ENCODE measurements at places on chromosomes 6 and 20.

DNA sequence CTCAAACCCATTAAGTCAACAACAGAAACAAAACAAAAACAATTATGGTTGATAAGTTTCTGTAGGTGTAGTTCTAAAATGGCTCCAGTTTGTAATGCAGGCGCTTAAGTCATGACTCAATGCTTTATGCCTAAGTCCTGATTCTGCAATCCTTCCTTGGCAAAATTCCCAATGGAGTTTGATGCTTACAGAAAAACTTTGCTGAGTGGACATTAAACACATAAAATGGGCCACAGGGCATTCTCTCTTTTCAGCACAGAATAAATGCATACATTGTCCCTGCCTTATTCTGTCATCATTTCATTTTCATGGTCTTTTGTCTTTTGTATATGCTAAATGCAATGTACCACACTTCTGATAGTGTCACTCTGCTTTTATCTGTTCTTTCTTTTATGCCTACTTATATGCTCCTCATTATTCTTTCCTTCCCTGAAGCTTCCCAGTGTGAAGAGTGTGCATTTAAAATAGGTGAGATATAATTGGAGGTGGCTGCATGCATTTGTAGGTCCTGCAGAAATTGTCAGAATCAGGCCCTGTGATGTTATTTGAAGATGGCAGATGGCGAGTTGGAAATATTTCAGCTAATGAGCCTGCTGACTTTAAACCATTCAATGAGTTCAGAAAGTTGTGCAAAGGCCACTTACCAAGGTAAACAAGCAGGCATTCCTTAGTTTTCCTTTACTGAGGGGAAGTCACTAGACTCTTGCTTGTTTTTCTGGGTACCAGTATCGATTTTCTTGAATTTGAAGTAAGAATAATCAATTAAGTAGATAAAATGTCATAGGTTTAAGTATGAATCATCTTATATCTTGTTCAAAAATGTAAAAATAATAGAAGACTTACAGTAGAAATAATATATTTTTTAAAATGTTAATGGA lies 313.1 kb downstream of the TRDN start:
- no peak for DNase-seq

DNA sequence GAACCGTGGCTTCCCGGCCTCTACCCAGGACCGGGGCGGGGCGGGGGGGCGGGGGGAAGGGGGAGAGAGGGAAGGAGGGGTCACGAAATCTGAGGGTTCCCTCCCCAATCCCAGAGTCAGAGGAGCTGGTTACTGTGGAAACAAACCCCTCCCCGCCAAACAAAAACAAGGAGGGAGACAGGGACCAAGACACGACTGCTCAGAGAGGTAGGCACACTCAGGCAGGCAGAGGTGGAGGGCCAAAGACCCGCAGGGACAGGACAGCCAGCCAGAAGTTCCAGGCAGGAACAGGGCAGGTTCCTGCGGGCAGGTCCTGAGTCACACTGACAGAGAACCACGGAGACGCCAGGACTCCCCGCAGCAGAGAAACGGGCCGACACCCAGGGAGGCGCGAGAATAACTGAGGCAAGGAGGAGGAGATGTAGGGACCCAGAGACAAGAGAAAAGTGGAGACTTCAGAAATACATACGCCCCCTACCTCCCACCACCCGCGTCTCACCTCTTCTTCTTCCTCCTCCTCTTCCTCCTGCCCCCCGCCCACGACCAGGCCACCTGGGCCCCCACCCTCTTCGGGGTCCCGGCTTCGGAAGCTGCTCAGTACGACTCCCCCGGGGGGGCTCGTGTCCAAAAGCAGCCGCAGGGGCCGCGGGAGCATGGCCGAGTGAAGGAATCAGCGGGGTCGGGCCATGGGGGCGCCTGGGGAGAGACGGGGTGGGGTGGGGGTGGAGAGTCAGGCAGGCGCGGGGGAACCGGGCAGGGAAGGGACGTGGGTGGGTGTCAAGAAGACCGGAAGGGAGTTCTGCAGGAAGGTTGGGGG lies 578 bp downstream of the RGL2 start:
- DNase-seq = peak; percentile 78

DNA sequence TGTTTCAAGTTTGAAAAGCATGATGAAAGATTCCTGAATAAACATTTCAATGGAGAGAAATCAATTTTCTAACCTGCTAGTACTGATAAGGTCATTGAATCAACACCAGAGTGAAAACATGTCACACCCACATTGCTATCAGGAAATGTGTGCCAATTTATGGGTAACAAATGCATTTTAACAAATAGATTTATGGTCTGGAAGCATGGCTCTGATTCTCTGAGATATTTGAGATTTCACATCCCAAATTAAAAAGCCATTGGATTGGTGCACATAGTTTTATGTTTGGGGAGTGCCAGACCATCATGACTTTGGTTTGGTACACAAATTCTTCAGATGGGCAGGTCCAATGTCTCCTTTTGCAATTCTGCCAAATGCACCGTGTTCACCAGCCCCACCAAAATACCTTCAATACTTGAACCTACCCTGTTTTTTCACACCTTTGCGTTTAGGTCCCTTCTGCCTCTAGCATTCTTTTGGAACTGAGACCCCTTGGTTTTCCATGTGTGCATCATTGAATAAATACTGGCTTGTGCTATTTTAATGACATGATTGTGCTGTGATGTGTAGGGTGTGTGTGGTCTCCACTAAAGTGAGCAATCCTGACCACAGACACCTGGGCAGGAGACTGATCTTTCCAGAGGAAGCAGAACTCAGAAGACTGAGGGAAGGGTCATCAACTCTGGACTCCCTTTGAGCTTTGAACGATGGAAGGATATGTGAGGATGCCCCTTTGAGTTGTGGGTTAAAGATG lies 20.4 kb downstream of the IL20RA start:
- DNase-seq = no peak

DNA sequence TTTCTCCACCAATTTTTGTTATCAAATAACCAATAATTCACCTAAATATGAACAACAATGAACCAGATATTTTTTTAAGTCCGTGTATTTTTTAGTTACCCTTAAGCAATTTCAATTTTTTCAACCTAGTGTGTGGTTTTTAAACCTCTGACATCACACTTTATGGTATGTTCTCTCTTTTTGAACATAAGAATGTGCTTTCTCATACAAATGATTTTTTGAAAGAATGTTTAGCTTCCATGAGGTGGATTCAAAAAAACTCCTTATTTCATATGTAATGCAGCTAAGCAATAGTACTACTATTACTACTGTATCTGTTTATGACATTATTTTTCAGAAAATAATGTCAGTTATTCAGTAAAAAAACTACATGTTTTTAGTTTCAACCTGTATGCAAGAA lies 19.4 kb upstream of the MEI4 start:
- DNase-seq = no peak

GRCh38 chr20:19784511-19785172 lies 26.6 kb downstream of the RIN2 start:
- DNase-seq = peak; percentile 55

DNA sequence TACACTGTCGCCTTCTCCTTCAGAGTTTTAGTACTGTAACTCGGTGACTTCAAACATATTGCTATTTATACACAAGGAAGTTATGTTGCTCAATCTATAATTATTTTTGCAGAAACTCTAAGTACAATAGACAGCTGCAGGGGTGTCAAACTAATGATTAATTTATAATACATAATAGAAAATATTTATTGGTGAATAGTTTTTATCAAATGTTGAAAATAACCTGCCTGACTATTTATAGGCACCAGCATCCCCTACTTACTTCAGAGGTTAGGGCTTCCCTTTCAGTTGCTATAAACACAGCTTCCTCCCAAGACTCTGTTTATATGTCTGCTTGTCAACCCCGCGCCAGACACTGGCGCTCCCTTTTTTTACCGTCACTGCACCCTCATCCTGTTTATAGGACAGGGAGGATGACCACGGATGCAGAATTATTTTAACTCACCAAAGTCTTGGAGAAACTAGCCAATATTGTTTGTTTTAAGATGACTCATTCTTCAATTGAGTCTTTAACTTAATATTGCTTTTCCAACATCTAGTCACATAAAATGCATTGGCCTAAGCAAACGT lies 225.0 kb downstream of the ALDH8A1 start:
- DNase-seq = no peak

GRCh38 chr20:59743767-59744485 lies 139.6 kb downstream of the PHACTR3 start:
- no peak for DNase-seq

Measured in activated CD4-positive, alpha-beta T cell treated with anti-CD3 and anti-CD28 coated beads for 48 hours (primary cell).